Activated T-cell treated with anti-CD3 and anti-CD28 coated beads for 1 hour (primary cell): ENCODE measurements at places on chromosomes 4 and X.

DNA sequence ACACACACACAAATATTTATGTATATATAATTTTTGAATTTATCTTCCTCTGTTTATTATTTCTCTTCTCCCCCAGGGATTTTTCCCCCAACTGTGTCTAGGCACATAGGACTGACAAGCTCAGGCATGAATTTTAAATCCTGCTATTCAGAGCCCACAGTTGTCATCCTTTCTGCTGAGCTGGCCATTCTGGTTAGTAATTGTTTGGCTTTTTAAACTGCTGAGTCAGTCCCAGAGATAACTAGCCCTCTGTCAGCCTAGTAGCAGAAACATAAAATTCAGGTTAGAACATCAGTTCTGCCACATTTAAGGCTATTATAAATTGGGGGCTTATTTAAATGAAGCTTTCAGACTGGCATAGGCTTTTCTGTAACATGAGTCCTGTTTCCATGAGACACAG is 151.7 kb upstream of the MAOA start:
- DNase-seq = no peak

GRCh38 chr4:10694828-10695209 is 10.3 kb upstream of the CLNK start:
- no peak for DNase-seq

- DNase-seq = no peak
Observed at GRCh38 chrX:122004127-122004526, 956.7 kb downstream of the GLUD2 start.

DNA sequence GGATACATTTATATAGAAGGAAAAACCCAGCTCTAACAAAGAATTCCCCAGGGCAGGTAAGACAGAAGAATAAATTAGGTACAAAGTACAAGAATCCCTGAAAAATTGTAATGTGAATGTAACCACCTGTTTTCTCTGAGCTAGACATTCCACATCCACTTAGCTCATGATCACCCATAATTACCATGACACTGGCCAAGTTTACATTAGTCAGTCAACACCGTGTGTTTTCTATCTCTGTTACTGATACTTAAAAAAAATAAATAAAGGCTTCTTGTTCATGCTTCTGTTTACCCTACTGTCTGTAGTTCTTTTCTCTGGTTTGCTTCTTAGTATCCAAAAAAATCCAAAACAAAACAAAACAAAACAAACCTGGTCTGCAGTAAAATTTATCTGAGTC is 66.0 kb downstream of the CBLL2 start:
- no peak for DNase-seq

DNA sequence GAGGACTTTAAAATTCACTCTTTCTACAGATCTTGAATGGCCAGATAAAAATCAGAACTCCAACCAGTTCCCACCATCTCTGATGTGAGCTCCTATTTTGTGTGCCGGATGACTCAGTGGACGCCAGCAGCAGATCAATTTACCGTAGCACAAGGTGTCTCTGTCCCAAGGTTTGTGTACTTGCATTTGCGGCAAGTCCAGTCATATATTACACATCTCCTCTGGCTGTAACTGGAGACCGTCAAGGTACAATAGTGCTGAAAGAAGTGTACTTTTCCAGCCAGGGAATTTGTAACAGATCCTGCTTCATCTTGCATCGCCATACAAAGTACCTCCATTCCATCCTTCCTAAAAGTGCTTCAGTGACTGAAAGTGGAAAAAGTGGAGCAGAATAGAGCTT is 108.2 kb upstream of the SORBS2 start:
- DNase-seq = no peak

DNA sequence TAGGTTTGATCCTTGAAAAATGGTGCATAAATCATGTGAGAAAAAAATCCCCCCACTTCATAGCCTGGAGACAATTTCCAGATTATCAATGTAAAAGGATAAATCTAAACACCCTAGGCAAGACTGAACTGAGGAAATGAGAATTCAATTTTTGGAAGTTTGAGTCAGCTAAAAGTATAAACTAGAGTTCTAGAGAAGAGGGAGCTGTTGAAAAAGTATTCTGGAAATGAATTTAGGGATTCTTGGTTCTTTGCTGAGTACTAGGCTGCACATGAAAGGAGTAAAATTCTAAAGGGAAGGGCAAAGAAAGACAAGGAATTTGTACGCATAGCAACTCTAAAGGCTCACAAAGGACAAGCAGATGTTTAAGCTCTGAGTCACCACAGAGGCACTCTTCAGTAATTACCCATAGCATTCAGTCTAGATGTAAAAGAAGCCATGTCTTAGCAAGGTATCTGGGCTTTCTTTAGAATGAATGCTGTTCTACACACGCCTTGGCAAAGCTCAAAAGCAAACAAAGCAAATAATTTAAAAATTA is 896.5 kb downstream of the PDHA2 start:
- no peak for DNase-seq
